Retina (tissue), 1 donor: ENCODE measurements at places on chromosomes 12 and 14.

DNA sequence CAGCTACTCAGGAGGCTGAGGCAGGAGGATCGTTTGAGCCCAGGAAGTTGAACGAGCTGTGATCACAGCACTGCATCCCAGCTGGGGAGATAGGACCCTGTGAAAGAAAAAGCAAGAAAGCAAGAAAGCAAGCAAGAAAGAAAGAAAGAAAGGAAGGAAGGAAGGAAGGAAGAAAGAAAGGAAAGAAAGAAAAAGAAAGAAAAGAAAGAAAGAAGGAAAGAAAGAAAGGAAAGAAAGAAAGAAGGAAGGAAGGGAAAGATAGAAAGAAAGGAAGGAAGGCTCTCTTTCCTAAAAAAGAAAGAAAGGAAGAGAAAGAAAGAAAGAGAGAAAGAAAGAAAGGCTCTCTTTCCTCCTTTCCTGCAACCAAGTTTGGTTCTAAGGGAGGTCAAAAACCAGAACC, 380.3 kb downstream of the PCNX1 start:
- no peak for DNase-seq

GRCh38 chr12:26017484-26018211, 59.2 kb downstream of the RASSF8 start:
- peak; percentile 47 for DNase-seq

- peak; percentile 41 for DNase-seq
These were observed 12.3 kb downstream of the METTL3 start for GRCh38 chr14:21498540-21499526.

DNA sequence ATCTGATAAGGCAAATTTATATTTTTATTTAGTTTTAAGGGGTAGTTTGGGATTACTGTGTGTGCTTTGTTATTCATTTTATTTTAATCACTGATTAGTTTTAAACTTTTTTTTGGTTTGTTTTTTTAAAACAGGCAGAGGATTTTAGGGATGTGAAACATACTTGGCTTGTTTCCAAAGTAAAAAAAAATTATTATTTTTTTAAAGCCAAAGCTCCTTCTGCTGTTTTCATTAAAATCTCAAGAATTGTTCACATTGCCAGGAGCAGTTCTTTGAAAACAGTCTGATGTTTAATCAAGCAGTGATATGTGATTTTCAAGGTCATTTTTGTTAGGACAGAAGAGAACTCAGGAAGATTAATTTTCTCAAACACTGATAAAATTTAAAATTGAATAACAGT, 11.2 kb downstream of the TTC8 start:
- DNase-seq = no peak

DNA sequence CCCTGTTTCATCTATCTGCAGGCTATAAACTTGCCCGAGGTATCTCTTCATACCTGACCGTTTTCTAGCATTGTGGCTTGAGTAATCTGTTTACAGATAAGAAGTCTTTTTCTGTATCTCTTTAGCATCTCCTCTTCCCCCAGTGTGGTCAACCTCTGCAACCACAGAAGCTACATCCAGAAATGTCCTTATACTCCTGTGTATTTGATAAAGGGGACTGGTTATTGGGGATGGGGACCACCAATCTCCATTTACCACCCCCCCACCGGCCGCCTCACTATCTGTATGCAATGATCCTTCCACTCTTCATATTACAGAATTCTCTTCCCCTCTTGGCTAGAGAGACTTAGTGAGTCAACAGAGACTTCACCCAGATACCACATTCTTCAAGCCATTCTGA, 3.4 kb upstream of the RPAP3 start:
- no peak for DNase-seq

- DNase-seq = no peak
These were observed 26.4 kb upstream of the MED13L start for GRCh38 chr12:116303929-116304328.

DNA sequence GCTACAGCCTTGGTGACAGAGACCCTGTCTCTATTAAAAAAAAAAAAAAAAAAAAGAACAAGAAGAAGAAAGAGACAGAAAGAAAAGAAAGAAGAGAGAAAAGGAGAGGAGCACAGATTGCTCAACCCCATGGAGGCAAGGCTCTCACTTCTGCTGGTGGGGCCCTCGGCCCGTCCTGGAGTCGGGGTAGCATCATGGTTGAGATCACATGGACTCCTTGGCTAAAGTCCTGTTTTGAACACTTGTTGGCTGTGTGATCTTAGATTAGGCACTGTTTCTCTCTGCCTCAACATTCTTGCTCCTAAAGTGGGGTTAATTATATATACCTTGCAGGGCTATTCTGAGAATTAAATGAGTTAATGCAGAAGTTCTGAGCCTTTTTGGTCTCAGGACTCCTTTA, 207.7 kb downstream of the CACNA1C start:
- no peak for DNase-seq

DNA sequence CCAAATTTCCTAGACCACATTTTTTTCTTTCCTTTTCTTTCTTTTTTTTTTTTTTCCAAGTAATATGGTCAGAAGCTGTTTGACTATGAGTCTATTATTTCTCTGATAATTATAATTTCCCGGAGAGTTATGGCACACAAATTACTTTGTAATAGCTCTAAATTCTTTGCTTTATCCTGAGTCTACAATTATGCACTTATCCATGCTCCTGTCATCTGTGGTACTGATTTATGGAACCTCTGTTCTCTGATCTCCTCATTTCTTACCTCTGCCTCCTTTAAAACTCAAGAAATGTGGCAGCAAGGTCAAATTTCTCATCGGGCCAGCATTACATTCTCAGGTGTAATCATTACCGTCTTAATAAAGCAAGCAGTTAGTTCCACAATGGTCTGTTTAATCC, 282.1 kb downstream of the PAWR start:
- DNase-seq = no peak

GRCh38 chr12:104707194-104707593, 250.4 kb downstream of the CHST11 start:
- no peak for DNase-seq

DNA sequence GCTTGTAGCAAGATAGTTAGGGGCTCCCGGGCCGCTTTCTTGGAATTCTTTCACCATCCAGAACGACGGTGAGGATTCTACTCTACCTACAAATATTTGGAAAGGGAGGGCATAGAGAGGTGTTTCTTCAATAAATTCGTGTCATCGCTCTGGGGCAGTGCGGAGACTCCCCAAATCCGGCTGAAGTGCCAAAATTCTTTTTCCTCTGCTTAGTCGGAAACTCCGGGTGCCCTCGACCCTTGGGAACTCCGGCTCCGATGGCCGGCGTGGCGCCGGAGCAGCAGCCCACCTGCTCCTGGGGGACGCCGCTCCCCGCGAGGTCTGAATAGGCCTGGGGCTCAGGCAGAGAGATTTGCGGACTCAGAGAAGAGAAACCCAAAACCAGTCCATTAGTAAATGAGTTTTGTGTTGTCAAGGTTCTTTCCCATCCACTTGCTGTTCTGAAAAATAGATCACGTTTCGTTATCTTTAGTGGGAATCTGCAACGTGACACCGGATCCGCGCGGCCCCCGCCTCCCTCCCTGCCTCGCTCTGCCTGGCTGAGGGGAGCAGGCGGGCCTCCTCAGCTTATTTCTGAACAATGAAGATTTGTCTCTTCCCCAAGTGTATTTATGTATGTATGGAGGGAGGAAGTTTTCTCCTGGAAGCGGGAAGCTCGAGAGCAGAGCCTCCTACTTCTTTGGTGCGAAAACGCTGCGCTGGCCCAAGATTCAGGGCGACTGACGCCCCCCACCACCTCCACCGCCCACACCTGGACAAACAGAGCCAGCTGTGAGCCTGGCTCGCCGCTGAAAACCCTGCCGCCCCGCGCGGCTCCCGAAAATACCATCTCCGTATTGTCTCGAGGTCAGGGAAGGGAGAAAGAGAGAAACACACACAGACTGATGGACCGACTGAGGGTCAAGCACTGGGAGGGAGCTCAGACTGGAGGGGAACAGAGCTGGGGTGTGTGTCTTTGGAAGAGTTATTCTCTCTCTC, 3.7 kb upstream of the SIX1 start:
- DNase-seq = peak; percentile 71

GRCh38 chr12:112196196-112196875, 71.0 kb downstream of the TRAFD1 start:
- no peak for DNase-seq

DNA sequence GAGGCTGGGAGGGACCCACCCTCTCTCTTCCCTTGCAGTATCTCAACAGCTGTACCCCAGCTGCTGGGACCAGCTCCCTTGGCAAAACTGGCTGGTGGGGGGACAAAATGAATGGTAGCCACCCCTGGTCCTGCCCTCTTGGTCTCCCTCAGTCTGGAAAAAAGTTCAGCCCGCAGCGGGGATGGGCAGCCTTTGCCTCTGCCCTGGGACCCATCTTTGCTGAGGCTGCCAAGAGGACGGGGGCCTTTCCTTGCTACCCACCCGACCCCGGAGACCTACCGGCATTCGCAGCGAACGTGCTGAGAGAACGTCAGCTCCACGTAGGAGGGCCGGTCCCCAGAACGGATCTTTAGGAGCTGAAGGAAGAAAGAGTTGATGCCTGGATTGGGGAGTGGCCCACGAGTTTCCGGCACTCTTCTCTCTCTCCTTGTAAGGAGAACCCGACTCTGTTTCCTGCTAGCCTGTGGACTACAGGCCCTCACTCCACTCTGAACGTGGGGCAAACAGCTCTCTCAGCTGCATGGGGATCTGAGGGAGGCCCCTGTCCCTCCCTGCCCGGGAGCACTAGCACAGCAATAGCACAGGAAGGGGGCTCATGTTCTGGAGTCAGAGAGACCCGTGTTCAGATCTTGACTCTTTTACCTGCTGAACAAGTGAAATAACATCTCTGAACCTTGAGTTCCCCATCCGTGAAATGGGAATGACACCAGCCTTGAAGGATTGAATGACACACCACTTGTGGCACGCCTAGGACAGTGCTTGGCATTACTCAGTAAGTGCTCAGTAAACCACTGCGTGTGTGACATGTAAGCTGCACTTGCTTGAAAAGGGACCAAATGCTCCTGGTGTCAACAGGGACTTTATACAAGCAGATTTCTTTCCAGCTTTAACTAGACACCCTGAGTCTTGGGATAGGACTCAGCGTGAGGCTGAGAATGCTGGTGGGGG, 6.9 kb downstream of the PGF start:
- DNase-seq = no peak

- DNase-seq = no peak
These were observed 51.0 kb upstream of the MYL2 start for GRCh38 chr12:110971189-110971920.

DNA sequence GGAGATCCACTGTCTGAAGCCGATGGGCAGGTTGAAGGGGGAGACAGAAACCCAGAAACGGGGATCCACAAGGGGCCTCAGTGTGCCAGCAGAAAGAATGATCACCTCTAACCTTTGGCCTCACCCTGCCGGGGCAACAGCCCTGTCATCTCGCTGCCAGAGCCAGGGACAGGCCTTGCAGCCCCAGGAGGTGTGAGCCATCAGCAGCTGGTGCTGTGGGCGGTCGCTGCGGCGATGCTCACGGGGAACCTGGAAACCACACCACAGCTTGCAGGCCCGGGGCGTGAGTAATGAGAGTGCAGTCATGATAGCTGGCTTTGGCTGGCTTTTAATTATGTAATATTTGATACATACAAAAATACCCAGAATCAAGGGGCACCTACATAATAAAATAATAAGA, 4.7 kb upstream of the TTC7B start:
- DNase-seq = no peak

DNA sequence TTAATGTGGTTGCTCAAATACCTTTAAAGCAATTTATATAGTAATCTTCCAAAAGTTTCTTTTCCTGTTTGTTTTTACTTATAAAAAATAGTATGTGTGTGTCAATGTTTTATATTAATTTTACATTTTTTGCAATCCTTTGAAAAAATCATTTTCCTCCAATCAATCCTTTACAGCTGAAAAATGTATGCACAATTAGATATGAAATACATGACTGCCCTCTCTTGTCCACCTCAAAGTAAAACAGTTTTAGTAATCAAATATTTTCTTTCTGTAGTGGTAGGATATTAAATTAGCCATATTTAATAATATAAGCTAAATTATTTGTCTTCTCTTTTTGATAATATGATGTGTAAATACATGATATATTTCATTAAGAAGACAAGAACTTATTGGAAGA, 269.9 kb downstream of the ADAMTS20 start:
- no peak for DNase-seq

DNA sequence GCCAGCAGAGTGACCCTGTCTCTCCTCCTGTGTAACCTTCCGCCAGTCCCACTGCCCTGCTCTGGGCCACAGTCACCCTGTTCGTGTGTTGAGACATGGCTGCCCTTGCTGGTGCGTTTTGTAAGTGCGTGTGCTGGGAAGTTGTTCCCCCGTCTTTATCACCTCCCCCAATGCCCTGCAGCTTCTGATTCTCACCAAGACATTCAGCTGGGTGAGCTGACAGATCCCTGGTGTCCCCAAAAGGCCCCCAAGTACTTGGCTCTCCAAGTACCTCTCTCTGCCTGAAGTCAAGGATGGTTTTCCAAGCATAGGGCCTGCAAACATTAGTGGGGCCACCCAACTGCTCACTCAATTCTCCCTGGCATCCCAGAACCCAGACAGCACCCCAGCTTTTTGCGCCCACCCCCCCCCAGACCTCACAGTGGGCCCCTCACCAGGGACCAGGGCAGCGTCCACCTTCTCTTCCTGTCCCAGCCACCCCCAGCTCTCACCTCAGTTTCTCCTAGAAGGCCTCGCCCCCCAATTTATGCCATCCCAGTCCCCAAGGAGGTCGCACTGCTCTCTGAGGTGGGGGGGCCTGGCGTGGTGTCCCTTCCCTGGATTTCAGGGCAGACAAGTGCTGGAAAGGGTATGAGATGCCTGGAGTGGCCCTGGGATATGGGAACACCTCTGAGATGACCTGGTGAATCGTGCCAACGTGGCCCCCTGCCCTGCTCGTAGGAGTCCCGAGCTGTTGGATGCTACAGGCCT, 51.8 kb upstream of the EML1 start:
- DNase-seq = no peak

- no peak for DNase-seq
These were observed 366.5 kb upstream of the OR4E1 start for GRCh38 chr14:22039938-22040780.

- DNase-seq = no peak
These were observed 11.3 kb downstream of the PPFIBP1 start for GRCh38 chr12:27535318-27535717.

DNA sequence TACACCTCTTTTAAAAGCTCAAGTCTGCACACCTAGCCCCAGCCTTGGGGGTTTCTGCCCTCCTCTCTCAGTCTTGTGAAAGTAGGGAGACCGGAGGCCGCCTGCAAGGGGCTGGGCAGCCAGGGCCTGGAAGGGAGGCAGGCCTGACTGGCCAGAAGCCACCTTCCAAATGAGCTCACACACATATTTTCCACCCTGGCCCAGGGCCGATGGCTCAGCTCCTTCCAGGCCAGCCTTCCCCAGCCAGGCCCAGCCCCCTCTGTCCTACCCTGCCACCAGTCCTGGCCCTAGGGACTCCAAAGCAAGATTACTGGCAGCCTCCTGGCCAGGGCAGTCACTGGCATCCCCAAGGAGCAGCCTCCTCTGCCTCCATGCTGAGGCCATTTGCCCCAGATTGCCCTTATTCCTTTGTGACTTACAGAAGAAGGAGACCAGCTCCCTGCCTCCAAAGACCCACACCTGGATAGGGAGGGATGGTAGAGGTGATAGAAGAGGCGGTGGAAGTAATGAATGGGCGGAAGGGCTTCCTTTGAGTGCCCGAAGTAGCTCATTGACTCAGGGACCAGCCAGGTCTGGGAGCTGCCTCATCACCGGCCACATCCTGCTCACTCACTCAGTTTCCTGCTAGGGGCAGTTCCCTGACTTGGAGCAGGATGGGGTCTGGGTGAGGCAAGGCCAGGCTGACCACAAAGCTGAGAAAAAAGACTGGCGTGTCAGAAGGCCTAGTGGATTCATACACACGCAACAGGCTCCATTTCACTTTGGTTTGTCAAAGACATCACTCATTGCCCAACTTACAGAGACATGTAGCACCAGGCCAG, 14.8 kb downstream of the MMP14 start:
- no peak for DNase-seq

- DNase-seq = no peak
These were observed 135.2 kb upstream of the C14orf180 start for GRCh38 chr14:104444159-104445030.
